ENCODE measurements at places on chromosomes 6 and 20.

DNA sequence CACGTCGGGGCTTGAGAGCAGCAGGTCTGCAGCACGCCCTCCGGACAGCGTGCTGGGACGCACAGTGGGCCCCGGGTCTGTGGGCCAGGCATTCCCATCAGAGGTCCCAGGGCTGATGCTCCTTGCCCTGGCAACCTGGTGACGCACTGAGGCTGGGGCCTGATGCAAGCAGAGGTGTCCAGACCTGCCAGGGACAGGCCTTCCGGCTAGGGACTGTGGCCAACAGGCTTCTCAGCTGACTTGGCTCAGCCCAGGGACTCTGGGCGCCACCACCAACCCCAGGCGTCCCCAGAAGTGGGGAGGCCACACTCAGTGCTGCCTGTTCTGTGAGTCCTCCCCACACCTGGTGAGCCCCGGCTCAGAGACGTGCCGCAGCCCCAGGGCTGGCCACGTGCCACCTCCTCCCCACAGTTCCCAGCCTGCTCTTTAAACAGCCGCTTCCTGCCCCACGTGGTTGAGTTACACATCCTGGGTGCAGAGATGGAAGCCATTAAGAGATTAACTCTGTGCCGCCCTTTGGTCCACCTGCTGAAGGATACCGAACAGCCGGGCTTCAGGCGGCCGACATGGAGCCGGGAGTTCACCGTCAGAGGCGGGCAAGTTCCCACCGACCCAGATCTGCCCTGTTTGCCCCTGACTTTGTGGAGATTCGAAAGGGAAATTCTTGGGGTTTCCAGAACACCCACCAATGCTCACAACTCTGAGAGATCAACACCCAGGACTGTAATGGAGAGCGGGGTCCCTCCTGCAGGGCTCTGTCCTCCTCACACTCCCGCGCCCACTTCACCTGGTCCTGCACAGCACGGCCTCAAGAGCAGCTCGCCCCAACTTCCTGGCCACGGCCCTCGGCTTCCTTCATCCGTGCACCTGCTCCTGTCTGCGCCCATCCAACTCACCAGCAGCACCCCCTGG is 37.6 kb upstream of the ZBP1 start:
- DNase-seq, result peak; percentile 3

DNA sequence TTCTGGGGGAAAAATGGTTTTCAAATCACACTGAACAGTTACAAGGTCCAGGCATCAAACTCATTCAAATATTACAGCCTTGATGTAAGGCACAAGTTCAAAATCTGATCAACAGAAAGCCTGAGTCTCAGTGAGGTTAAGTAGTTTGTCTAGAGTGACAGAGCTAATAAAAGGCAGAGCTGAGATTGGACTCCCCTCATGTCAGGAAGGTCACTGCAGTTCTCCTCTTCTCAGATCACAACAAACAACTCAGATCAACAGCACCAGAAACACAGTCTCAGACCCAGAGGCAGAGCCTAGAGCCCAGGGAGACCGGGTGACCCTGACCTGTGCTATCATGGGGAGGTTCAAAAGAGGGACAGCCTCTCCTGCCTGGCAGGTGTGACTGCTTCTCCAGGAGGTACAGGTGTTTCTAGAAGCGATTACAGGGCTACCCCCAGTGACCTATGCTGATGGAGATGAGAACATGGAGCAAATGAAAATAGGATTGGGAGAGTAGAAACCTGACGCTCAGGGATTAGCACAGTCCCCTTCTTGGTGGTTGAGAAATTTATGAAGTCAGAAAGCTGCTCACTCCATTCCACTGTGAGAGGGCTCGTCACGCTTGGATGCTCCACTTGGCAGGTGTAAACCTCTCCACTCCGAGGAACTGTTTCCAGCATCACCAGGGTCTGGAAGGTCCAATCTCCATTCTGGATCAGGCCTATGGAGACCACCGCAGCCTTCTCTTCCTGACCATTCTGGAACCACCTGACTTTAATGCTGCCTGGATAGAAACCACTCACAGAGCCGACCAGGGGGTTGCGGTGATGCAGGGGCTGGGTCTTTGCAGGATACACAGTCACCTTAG is 24.3 kb upstream of the HLA-DRB5 start:
- DNase-seq, result no peak

DNA sequence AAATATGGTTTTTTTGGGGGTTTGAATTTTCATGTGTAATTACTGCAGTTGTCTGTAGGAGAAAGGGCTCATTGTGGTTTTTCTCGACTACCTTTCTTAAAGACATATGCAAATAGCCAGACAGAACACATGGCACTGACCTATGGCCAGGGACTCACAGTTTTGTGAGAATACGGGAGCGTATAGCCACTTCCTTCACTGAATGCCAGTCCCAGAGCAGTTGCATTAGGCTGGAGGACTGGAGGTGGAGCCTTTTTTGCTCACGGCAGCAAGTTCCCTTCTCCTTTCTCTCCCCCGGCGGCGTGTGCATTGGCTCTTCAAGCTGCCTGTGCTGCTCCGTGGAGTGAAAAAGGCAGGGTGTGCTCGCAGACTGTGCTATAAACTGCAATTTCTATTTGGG is 114.9 kb downstream of the AKAP7 start:
- DNase-seq, result no peak

DNA sequence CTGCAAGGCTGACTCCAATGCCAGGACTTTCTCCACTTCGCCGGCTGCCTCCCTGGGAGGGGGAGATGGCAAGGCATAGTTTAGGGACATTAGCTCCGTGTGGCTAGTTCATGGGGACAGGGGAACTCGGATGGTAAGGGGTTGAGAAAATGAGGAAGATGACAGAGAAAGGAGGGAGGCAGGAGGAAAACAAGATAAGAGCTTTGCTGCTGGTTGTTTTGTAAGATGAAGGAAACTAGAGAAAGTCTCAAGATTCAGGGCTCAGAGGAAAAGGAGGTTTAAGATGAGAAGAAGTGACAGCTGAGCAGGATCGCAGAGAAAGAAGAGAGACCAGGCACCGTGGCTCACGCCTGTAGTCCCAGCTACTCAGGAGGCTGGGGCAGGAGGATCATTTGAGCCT is 180.9 kb upstream of the RREB1 start:
- DNase-seq, result no peak

GRCh38 chr6:148438632-148439031 is 96.0 kb downstream of the SASH1 start:
- DNase-seq, result no peak

DNA sequence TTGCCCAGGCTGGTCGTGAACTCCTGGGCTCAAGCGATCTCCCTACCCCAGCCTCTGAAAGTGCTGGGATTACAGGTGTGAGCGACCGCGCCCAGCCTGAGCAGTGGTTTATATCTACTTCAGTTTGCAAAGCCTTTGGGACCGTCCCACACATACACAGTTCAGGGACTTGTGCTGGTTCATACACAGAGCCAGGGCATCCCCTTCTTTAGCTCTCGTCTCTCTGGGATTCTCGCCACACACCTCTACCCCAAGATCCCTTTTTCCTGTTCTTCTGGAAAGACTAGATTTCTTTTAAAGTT is 12.5 kb downstream of the CAP2 start:
- no peak for DNase-seq

- DNase-seq, result no peak
Measured at GRCh38 chr6:81718126-81718525, 34.4 kb downstream of the TENT5A start.

All from thoracic aorta (tissue), 2 donors.